ENCODE measurements at places on chromosomes 16 and 17.

- DNase-seq: no peak
These were observed 76.4 kb downstream of the TOX3 start for GRCh38 chr16:52470585-52470984.

DNA sequence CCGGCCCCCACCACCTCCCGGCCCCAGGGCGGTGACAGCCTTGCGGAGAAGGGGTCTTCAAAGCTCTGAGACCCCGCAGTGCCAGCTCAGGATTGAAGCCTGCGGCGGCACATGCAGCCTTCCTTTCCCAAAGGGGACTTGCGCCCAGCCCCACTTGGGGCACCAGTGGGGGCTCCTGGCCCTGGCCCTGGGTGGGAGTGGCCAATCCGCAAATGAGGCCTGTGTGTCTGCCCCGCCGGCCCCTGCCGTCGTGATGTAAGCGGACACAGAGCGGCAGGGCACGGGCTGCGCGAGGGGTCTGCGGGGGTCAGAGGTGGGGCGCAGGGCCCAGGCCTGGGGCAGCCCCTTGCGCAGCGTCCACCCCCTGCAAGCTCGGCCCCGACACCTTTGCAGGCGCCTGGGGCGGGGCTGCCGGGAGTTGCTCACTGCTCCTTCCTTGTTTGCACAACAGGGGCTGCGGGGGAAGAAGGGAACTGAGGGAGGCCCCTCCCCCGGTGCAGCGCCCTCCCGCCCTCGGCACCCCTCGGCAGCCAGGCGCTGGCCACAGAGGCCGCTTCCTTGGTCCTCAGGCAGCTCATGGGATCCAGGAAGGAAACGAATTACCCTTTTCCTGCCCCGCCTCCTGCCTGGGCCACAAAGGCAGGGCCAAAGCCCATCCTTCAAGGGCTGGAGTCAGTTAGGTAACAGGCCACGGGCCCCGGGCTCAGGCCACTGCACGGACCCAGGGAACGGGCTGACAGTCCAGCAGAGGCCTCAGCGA is 2.9 kb downstream of the SLC16A3 start:
- no peak for DNase-seq

DNA sequence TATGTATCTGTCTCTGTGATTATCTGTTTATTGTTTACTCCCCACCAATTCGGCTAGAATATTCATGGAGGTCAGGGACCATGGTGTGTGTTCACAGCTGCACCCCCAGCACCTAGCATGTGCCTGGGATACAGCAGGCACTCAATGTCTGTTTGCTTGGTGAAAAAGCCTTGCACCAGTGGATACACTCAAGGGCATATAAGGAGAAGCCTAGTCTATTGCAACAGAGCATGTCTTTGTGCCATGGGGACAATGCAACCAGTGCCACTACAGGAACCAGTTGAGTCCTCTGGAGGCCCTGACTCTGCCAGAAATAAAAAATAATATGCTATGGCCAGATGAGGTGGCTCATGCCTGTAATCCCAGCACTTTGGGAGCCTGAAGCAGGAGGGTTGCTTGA is 93.6 kb downstream of the NDE1 start:
- DNase-seq: no peak

DNA sequence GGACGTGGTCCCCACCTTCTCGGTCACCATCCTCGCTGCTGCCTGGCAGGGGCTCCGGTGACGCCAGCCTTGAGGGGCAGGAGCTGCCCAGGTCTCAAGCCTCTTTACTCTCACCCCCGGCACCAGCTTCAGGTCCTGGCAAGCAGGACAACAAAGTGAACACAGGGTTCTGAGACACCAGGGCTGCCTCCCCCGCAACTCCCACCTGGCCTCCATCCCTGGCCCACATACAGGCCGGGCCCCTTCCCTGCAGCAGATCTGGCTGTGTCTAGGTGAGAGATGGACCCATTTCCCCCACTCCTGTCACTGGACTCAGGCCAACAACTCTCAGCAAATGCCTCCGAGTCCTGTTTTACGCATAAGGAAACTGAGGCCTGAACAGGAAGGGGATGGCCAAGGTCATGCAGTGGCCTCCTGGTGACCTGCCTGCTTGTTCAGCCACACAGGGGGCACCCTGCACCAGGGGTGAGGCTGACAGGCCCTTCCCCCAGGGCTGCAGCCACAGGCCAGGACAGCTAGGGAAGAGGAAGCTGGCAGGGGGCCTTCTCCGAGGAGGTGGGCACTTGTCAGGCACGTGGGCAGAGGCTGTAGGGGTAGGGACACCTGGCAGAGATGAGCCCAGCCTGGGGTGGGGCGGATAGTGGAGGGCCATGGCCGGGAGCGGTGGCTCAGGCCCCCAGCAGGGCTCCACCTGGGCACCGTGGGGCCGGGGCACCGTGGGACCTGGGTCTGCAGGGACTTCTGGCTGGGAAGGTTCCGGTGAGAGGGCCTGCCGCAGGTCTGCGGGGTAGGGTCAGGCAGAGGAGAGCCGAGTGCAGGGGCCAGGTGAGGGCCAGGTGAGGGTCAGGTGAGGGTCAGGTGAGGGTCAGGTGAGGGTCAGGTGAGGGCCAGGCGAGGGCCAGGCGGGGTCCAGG is 46.7 kb upstream of the PVALEF start:
- DNase-seq: no peak

GRCh38 chr16:86103320-86103719 is 204.4 kb downstream of the IRF8 start:
- DNase-seq: no peak

GRCh38 chr17:77457572-77458201 is 316.9 kb downstream of the SEC14L1 start:
- DNase-seq: no peak

DNA sequence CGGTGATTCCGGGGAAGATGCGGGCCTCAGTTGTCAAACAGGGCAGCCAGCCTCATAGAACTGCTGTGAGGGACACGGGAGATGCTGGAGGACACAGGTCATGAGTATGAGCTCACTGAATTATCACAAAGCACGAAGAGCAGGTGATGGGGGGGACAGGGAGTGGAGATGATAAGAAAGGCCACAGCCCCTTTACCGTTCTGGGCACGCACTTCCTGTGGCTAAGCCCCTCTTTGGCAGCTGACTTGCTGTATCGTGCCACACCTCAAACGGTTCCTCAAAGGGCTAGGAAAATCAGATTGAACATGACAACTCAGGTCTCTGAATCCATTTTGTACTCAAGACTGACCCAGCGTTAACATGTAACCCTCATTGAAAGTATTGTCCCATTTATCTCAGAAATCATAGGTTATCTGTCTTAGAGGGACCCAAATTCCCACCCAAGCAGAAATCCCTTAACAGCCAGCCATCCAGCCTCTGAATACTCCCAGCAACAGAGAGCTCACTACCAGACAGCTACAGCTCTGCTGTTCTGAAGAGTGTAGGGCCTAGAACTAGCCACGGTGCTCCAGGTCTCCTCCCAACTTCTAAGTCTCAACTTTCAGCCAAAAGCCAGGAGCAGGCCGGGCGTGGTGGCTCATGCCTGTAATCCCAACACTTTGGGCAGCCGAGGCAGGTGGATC is 5.0 kb upstream of the SRL start:
- DNase-seq: no peak

DNA sequence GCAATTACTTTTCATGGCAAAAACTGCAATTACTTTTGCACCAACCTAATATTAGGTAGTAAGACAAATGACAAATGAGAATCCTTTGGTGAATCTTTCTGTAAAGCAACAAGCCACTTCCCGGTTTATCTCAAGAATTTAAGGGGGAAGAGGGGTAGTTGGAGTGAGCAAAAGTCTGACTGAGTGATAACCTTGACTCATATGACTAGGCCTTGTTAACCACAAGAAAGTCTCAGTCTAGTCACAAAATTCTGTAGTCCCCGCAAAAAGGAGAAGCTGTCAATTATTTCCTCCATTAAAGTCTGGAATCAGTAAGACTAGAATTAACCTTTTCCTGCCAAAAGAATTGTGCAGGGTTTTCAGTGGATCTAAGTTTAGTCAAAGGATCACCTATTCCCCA is 72.2 kb upstream of the GNAO1 start:
- DNase-seq: no peak

GRCh38 chr16:31190061-31190460 is 10.1 kb downstream of the FUS start:
- DNase-seq: no peak

DNA sequence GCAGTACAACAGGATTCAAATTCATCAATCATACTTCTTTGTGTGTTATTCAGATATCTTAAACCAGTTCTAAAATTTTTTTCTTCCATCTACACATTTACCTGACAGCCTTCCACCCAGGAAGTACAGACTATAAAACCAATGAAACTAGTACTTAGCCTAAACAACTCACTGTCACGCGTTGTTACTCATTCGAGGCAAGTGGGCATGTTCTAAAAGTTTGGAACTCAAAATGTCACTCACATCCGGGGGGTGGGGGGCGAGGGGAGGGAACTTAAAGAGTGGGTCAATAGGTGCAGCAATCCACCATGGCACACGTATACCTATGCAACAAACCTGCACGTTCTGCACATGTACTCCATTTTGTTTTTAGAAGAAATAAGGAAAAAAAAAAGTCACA is 90.4 kb upstream of the PLEKHM1 start:
- DNase-seq: no peak

DNA sequence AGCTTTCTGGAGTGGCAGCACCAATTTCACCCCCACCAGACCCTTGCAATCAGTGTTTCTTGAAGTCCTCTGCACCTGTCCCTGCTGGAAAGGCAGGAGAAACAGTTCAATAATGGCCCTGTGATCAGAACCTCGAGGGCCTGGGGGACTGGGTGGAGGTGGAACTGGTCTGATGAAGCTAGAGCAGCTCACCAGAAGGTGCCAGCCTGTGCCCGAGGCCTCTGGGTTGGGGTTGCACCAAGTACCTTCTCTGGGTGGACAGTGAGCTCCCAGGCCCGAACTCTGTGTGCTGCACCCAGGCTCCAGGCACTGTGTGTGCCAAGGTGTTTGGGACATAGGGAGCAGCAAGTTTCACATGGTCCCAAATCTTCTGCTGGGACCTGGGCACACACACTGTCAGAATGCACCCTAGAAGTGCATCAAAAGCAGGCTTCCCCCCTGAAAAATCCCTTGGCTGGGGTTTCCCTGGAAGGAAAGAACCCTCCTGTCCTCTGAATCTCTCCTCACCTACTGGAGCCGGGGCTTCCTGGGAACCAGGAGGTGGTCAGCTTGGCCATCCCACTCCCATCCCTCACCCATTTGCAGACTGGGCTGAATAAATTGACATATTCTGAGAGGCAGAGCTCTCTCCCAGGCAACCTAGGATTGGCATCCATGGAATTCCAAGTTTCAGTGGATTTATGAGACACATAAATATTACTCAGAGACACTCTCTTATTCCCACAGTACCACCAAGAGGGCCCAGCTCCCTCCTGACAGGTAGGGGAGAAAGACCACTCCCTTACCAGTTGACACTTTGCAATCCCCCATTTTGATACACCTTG is 17.4 kb downstream of the CD300LG start:
- no peak for DNase-seq

Data from effector memory CD8-positive, alpha-beta T cell (primary cell).